C1 segment of cervical spinal cord (tissue), 14 donors: ENCODE measurements at places on chromosomes 11 and 22.

GRCh38 chr22:35622191-35622913 is 5.2 kb upstream of the MB start:
- DNase-seq: peak; percentile 51

GRCh38 chr22:47357493-47357892 is 595.0 kb downstream of the TBC1D22A start:
- DNase-seq: no peak

DNA sequence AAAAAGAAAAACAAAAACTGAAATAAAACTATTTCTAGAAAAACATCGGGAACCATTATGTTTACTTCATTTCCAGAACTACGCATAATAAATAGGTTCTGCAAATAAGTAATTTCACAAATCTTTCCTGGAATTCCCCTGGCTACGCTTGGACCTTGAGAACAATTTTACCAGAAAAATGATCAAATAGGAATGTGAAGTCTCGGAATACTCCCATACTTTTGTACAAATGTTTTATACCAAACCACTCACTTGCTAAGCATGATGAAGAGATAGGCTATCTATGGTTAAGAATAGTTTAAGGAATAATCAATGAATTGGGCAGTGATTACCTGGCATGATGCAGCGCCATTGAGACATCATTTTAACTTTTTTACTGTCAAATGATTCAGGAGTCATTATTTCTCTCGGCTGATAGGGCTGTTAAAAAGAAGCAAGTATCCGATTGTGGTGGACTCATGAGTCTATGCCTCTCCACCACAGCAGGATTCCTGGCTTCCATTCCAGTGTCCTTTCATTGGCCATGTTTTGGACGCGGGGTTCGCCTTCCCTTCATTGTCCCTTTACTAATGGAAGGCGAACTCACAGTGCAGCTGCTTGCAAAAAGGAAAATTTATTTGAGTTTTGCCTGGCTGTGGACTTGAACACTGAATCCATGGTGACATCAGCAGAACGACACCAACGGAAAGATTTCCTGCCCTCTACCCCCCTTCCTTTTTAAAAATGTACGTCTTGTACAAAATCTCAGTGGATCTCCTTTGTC is 39.9 kb upstream of the BLID start:
- DNase-seq: peak; percentile 29

- DNase-seq: no peak
These were observed 25.0 kb downstream of the KRTAP5-5 start for GRCh38 chr11:1654388-1655167.

- no peak for DNase-seq
These were observed 59.7 kb downstream of the MICAL3 start for GRCh38 chr22:17964643-17965042.

- DNase-seq: no peak
These were observed 46.6 kb upstream of the TCF20 start for GRCh38 chr22:42317008-42317407.

GRCh38 chr22:31363885-31364465 is 17.8 kb upstream of the PATZ1 start:
- no peak for DNase-seq

- no peak for DNase-seq
These were observed 18.1 kb downstream of the BTG4 start for GRCh38 chr11:111494040-111494439.

GRCh38 chr11:104000798-104001197 is 35.6 kb upstream of the DDI1 start:
- DNase-seq: no peak

- DNase-seq: no peak
These were observed 11.5 kb downstream of the PPME1 start for GRCh38 chr11:74182635-74183034.

- no peak for DNase-seq
These were observed 25.2 kb upstream of the PTPRJ start for GRCh38 chr11:47955061-47955755.

- DNase-seq: no peak
These were observed 119.4 kb upstream of the CLPB start for GRCh38 chr11:72553706-72554105.

GRCh38 chr11:2074266-2074825 is 64.8 kb downstream of the IGF2 start:
- no peak for DNase-seq

DNA sequence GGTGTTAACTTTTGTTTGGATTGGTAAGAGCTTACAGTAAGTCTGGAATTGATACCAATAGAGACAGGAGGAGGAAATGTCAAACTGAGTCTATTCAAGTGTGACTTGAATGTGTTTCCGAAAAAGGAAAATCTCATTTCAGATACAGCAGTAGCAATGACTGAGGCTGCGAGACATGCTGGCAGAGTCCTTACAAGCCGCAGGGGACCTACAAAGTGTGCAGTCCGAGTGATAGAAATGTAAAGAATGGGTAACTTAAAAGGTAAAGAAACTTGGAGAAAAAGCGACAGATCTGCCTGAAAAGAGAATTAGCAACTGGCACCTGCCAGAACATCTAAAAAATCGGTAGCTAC is 444 bp downstream of the CWF19L2 start:
- no peak for DNase-seq

DNA sequence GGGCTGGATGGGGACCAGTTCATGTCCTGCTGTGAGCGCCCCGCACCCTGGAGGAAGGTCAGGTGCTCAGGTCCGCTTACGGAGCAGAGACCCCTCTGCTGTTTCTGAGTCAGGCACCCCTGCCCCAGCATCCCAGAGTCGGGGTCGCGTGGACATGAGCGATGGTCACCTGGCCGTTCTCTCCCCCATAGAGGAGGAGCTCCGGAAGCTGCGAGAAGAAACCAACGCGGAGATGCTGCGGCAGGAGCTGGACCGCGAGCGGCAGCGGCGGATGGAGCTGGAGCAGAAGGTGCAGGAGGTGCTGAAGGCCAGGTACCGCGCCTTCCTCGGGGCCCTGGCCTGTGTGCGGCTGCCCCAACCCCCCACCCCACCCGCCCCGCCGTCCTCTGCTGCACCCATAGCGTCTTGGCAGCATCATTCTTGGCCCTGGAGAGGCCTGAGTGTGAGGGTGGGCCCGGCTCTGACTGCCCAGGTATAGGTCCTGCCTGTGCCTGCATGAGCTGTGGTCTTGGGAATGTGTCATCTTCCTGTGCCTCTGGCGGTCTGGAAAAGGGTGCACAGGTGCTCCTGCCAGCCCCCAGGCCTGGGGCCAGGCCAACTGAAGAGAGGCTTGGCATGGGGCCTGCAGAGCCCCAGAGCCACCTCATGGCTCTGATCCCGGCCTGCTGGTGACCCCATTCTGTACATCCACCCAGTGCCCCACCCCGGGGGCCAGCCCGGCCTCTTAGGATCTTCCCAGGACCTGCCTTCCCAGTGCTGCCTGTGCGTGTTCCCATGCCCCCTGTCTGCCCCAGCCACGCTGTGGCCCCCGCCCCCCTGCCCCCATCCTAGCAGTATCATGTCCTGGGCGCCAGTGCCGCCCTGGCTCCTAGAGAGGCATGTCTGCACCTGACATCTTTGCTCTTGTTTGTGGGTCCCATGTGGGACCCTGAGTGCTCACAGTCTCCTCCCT is 38.1 kb downstream of the GRAMD4 start:
- DNase-seq: no peak

GRCh38 chr11:80916173-80916798 is 1475.5 kb upstream of the TENM4 start:
- no peak for DNase-seq

DNA sequence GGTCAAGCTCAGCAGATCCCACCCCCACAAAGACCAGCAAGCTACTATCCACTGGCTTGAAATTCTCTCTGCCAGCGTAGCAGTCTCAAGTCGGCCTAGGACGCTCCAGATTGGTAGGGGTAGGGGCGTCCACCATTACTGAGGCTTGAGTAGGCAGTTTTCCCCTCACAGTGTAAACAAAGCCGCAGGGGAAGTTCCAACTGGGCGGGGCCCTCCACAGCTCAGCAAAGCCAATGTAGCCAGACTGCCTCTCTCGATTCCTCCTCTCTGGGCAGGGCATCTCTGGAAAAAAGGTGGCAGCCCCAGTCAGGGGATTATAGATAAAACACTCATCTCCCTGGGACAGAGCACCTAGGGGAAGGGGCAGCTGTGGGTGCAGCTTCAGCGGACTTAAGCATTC is 1064.9 kb upstream of the TENM4 start:
- no peak for DNase-seq

DNA sequence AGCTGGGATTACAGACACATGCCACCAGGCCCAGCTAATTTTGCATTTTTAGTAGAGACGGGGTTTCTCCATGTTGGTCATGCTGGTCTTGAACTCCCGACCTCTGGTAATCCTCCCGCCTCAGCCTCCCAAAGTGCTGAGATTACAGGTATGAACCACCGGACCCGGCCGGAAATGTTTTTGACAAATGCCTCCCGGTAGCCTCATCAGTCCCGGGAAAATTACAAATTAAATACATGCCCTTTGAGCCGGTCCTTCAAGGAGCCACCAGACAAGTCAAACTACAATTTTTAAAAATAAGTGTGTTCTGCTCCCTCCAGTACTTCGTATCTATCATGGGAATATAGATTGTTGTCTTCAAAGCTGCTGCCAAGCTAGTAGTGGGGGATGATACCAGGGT is 17.5 kb downstream of the WBP2NL start:
- DNase-seq: no peak

DNA sequence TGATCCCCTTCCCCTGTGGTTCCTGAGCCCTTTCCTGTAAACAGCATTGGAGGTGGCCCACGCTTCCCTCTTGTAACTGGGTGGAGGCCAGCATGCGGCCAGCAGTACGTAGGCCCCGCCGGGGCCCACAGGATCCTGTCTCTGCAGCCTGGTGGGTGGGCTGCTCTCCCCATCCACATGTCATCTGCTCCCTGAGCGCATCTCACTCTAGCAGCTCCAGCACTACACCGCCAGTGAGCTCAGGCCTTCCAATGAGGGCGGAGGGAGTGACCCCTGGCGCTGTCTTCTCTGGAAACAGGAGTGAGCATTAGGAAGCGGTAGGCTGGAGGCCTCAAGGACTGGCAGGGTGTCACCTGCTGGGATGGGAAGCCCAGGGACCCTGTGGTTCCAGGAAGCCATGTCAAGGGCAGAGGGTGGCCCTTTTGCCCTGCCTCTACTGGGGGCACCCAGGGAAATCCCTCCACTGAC is 363.9 kb downstream of the TBC1D22A start:
- no peak for DNase-seq

- DNase-seq: no peak
These were observed 75.2 kb upstream of the TOP3B start for GRCh38 chr22:22057617-22058378.

DNA sequence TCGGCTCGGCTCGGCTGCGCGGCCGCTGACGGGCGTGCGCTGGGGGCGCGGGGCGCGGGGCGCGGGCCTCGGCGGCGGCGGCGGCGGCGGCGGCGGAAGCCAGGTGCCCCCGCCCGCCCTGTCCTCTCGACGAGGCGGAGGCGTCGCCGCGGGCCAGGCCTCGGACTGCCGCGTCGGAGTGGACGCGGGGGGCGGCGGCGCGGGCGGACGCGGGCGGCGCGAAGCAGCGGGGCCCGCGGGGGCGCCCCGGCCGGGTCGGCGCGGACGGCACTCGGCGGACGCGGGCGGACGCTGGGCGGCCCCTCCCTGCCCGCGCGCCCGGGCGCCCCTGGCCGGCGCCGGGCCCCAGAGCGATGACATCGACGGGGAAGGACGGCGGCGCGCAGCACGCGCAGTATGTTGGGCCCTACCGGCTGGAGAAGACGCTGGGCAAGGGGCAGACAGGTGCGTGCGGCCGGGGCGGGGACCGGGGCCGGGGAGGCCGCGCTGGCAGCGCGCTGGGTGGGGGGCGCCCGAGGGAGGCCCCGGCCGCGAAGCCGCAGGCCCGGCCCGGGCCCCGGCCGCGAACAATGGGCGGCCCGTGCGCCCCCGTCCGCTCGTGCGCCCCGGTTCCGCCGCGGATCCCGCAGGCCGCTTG is at the start of gene BRSK2:
Gene BRSK2 (plus strand): TSS at position 3 of the 637 bp plus-strand sequence. CDS start 351 bp downstream, at position 354.
- DNase-seq: peak; percentile 51

DNA sequence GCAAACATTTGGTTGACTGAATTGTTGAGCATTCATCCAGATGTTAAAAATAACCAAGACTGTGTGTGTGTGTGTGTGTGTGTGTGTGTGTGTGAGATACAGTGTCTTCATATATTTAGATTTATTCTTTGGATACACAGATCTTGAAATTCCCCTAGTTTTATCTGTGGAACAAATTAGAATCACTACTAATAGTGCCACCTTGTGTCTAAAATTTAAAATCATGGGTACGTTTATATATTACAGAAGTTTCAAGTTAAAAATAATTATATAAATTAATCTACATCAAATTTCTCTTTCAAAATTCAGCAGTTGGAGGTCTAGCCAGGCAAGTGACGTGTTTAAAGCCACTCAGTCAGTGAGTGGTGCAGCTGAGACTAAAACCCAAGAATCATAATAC is 1566.2 kb upstream of the TENM4 start:
- DNase-seq: no peak

DNA sequence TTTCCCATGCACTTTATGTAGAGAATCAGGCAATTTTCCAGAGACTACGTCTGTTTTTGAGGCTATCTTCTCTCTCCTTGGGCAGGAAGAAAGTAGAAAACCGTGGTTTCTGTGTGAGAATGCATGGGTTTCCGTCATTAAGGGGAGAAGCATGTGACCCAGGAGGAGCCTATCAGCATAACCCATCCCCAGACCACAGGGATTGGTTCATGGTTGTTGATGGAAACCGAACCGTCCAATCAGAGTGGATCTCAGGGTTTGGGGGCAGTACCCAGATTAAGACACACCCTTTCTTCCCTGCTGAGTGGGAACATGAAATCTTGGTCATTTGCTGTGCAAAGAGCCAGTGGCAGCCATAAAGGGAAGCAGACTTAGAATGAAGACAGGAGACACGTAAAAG is 517.8 kb downstream of the MN1 start:
- DNase-seq: no peak

- DNase-seq: no peak
These were observed 8.0 kb downstream of the TMEM86A start for GRCh38 chr11:18706330-18707243.

DNA sequence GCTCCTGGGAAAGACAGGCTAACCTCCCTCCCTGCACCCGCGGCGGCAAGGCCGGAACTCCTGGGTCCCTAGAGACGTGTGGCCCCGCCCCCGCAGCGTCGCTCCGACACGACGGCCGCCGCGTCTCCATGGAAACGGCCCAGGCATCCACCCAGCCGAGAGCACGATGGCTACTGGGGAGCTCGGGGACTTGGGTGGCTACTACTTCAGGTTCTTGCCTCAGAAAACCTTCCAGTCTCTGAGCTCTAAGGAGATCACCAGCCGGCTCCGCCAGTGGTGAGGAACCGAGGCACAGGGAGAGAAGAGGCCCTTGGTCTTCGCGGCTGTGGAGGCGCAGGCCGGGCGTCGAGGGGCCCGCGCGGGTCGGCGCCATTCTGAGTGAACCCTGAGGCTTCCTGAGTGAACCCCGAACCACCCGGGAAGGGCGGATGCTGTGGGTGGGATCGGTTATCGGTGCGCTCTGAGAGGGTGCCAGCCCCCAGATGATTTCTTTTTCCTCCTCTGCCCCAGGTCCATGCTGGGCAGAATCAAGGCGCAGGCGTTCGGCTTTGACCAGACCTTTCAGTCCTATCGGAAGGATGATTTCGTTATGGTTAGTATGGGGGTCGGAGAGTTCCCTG is at the start of gene CFAP300:
Gene CFAP300 (plus strand): TSS at position 133 of the 620 bp plus-strand sequence. CDS start 34 bp downstream, at position 167.
- DNase-seq: no peak

GRCh38 chr22:39894554-39895092 is 1.1 kb upstream of the ENTHD1 start:
- DNase-seq: no peak
